Spleen (tissue), 13 donors: ENCODE measurements at places on chromosomes 11 and 22.
A peak's percentile ranks its signal among the peaks of the same experiment; 100 is the strongest.

GRCh38 chr11:132646890-132647289 lies 885.4 kb downstream of the OPCML start:
- DNase-seq, result no peak

DNA sequence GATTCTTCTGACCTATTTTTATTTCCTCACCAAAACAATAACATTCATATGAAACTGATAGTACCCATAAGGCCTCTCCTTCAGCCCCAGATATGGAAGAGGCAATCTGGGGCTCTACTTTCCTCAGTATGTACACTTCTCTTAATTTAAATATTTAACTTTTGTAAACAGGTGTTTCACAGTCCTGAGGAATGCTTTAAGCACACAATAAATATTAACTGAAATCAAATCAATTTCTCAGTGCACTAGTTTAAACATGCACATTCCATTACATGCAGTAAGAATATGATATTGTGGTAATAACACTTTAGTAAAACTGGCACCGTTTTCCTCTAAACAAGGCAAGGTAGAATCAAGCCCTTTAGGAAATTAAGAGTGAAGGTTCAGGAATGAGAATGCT lies 28.9 kb downstream of the APIP start:
- DNase-seq, result no peak

- DNase-seq, result no peak
These were observed 418 bp downstream of the ACO2 start for GRCh38 chr22:41469218-41469851.

GRCh38 chr11:73219396-73220285 lies 1.6 kb downstream of the P2RY2 start:
- DNase-seq, result peak; percentile 64

DNA sequence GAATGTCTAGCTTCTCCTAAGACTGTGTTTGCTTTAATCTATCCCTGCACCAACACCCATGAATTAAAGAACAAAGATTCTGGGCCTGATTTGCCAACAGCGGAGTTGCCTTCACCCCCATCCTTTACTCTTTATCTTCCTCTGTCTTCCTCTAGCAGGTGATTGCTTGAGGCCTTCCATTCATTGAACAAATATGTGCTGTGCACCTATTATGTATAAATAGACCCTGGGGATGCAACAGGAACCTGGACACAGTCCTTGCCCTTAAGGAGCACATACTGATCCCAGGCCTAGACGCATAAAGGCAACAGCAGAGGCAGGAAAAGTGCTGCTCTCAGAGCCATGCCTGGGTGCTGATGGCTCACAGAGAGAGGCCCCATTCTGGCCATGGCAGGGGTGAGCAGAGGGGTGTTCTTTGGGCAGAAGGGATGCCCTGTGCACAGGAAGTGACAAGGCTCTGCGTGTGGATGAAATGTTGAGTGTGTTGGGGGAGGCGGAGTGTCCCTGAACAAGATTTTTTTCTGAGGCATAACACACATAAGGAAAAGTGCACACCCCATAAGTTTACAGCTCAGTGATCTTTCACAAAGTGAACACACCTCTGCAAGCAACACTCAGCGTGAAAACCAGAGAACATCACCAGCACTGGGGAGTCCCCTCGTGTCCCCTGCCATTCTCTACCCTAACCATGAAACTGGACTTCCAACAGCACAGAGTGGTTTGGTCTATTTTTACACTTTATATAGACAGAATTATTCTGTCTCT lies 145.9 kb downstream of the GRIK4 start:
- no peak for DNase-seq

- DNase-seq, result no peak
These were observed 3.2 kb upstream of the KCNE3 start for GRCh38 chr11:74470526-74470925.

- no peak for DNase-seq
These were observed 2.9 kb upstream of the DDI1 start for GRCh38 chr11:104033561-104033960.
